Osteocyte (in vitro differentiated cells): ENCODE measurements at places on chromosomes 3 and 15. TPM values are rescaled to one million over a fixed set of nuclear protein-coding genes. Genes with fewer than 3 reads are reported as not detected.

DNA sequence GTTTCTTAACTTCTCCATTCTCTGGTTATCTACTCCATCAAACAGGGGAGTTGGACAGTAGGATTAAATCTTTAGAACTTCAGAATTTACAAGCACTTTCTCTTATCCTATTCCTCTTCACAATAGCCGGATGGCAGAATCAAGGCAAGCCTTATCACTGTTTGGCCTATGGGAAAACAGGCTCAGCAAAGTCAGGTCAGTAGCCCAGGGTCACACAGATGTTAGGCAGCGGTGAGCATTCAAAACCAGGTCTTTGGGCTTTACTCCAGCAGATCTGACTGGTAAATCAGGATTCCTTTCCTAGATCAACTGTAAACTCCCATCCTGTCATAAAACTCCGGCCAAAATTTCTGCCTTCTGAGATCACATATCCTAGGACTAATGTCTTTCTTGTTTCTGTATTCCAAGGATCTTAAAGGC, 258.4 kb downstream of the OPA1 start:
- H3K4me1 ChIP-seq, result peaks cover 20% of the 10 kb centered on the region
- H3K27me3 ChIP-seq, result peaks cover 26% of the 10 kb centered on the region
- H3K27ac ChIP-seq, result no peak overlapping the region
- H3K36me3 ChIP-seq, result no peaks in the 10 kb centered on the region
- DNase-seq, result no peak

DNA sequence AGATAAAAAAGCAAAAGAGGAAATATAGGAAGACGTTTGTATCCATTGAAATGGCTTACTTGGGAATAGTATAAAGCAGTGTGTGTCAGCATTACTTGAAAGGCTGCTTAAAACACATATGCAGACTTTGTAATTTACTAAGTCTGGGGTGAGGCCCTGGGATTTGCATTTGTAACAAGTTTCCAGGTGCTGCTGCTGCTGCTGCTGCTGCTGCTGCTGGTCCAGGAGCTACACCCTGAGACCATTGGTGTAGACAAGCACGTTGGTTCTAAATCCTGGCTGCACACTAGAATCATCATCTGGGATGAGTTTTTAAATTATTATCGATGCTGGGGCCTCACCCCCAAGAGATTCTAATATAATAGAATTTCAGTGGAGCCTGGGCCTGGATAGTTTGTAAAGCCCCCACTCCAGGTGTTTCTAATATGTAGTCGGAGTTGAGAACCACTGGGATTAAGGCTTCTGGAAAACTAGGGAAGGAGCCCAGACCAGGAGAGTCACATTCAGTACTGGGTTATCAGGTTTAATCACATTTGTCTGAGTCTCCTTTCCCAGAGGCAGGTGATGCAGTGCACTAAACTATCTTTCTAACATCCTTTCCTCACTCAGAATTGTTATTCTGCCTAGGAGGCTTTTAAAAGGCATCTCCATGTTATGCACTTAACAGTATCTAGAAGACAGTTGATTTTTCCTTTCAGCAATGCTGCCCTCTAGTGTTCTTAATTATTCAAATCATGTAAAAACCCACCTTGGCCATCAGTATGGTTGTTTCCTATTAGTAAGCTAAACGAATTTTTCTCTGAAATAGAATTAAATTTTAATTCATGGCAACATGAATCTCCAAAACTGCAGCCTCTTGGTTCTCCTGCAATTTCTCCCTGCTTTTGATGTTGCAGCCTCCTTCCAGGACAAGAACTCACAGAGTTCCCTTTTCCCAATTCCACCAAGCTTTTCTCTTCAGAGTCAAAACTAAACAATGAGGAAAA, 45.4 kb downstream of the SSR3 start:
- peaks cover 7% of the 10 kb centered on the region for H3K4me1 ChIP-seq
- no peak for DNase-seq
- H3K27ac ChIP-seq, result no peak overlapping the region
- H3K27me3 ChIP-seq, result peaks cover 5% of the 10 kb centered on the region

Gene NCEH1
- total RNA-seq, result 6.7 and 8.1 TPM in 2 replicates

Gene GOLGA6B
- not detected in 2 replicates for total RNA-seq

DNA sequence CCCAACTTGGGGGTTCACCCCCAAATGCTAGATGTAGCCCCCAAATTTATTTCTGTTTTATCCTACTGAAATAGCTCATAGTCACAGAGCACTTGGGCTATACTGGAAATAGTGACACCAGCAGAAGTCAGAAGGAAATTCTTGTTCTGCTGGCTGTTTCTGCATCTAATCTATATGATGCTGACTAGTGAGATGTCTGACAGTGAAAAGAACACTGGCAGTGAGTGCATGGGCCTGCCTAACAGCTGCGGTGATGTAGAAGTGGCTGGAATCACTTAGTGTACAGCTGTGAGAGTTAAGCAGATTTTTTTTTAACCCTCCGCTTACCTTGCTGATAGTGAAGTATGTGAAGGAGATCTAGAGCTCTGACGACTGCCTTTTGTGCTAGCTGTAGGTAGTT, 14.0 kb downstream of the TTC14 start:
- no peaks in the 10 kb centered on the region for H3K27me3 ChIP-seq
- no peak overlapping the region for H3K27ac ChIP-seq
- no peak for DNase-seq
- H3K4me3 ChIP-seq, result no peak overlapping the region

- no peak overlapping the region for H3K4me3 ChIP-seq
- H3K4me1 ChIP-seq, result peaks cover 2% of the 10 kb centered on the region
- H3K36me3 ChIP-seq, result peaks cover 72% of the 10 kb centered on the region
- DNase-seq, result no peak
Observed at GRCh38 chr15:63668601-63669000, 71.4 kb downstream of the FBXL22 start.

GRCh38 chr3:195094191-195094921, 176.6 kb downstream of the XXYLT1 start:
- DNase-seq, result no peak
- H3K4me3 ChIP-seq, result no peak overlapping the region

GRCh38 chr3:196202516-196202970, 8.7 kb downstream of the ZDHHC19 start:
- DNase-seq, result no peak
- no peaks in the 10 kb centered on the region for H3K27me3 ChIP-seq
- peak overlapping the region; percentile 85 for H3K27ac ChIP-seq
- H3K36me3 ChIP-seq, result no peaks in the 10 kb centered on the region

DNA sequence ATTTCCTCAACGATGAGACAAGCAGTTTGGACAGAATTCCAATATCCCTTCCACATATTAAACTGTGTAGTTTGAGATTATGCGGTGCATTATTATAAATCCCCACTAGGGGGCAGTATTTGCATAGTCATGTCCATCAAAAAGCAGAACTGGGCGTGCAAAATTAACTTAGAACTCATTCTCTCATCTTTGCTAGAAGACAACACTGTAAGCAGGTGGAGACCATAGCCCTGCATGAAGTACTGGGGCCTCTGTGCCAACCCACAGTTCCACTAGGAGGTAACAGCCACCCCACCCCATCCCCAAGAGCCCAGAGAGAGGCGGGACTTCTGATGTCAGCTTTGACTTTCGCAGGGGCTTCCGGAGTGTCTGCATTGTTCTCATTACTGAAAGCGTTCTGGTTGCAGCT, 106.6 kb upstream of the TMC3 start:
- H3K36me3 ChIP-seq, result no peaks in the 10 kb centered on the region
- DNase-seq, result no peak
- no peaks in the 10 kb centered on the region for H3K4me1 ChIP-seq

Gene ZNF660
- total RNA-seq, result 6.7 and 11.2 TPM in 2 replicates

GRCh38 chr15:38202361-38202760, 50.3 kb upstream of the SPRED1 start:
- no peak overlapping the region for H3K27ac ChIP-seq
- no peak for DNase-seq
- peaks cover 7% of the 10 kb centered on the region for H3K4me1 ChIP-seq
- no peak overlapping the region for H3K4me3 ChIP-seq

DNA sequence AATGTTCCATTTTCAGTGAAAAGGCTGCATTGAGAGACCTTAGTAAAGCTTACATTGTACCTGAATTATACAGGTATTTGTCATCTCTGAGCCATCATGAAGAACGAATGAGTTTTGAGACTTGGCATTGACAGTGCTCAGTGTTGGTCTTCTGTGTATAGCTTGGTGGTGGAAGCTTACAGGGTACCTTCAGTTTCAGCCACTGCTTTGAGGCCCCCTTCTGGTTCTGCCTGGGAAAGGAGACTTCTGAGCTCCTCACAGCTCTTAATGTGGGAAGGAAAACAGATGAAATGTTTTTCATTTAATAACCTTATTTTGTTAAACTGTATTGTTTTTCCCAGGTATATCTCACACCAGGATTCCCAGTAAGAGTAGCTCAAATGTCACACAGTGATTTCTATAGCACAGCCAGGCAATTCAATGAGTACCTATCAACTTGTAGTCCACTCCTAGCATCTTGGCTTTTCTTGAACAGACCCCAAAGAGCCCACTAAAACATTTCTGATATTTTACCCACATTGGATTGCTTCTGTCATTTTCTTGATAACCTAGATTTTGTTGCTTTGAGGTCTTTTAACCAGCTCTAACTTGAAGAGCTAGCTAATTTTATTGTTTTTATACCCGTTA, 5.6 kb downstream of the SERPINI1 start:
- H3K36me3 ChIP-seq, result no peaks in the 10 kb centered on the region
- no peak for DNase-seq
- H3K4me1 ChIP-seq, result no peaks in the 10 kb centered on the region
- H3K27ac ChIP-seq, result no peak overlapping the region
- H3K27me3 ChIP-seq, result peaks cover 23% of the 10 kb centered on the region
- no peak overlapping the region for H3K4me3 ChIP-seq

DNA sequence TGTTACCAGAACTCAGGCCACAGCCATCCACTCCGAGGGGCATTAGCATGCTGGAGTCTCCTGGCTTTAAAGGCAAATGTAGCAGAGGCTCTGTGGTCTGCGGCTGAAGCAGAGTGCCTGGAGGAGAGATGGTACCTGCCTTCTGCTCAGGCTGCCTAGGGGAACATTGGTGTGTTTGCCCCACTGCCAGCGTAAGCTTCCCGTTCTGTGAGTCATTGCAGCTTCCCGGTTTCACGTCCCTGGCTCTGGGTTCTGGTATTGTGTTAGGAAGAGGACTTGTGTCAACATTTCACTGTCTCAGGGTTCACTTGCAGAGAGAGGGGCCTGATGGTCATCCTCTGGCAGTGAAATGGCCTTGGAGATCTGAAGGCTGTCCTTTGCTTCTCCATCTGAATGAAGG, 1.8 kb downstream of the GASK1A start:
- H3K27ac ChIP-seq, result no peak overlapping the region
- no peak overlapping the region for H3K4me3 ChIP-seq
- no peak for DNase-seq

Gene ATP13A3
- 59.7 and 63.1 TPM in 2 replicates for total RNA-seq

Gene RETNLB
- not detected in 2 replicates for total RNA-seq

DNA sequence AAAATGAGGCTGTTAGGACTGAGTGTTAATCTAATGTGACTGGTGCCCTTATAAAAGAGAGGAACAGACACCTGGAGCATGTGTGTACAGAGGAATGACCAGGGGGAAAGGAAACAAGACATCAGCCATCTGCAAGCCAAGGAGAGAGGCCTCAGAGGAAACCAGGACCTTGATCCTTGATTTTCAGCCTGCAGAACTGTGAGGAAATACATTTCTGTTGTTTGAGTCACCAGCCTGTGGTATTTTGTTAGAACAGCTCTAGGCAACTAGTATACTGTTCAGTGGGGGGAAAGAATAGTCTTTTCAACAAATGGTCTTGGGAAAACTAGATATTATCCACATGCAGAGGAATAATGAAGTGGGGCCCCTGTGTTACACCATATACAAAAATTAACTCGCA, 80.6 kb downstream of the CCR1 start:
- H3K27ac ChIP-seq, result peak overlapping the region; percentile 50
- no peak overlapping the region for H3K4me3 ChIP-seq
- DNase-seq, result no peak
- peaks cover 9% of the 10 kb centered on the region for H3K4me1 ChIP-seq

Gene DLL4
- total RNA-seq, result 0.39 and 0.54 TPM in 2 replicates

Gene GRK7
- not detected in 2 replicates for total RNA-seq

DNA sequence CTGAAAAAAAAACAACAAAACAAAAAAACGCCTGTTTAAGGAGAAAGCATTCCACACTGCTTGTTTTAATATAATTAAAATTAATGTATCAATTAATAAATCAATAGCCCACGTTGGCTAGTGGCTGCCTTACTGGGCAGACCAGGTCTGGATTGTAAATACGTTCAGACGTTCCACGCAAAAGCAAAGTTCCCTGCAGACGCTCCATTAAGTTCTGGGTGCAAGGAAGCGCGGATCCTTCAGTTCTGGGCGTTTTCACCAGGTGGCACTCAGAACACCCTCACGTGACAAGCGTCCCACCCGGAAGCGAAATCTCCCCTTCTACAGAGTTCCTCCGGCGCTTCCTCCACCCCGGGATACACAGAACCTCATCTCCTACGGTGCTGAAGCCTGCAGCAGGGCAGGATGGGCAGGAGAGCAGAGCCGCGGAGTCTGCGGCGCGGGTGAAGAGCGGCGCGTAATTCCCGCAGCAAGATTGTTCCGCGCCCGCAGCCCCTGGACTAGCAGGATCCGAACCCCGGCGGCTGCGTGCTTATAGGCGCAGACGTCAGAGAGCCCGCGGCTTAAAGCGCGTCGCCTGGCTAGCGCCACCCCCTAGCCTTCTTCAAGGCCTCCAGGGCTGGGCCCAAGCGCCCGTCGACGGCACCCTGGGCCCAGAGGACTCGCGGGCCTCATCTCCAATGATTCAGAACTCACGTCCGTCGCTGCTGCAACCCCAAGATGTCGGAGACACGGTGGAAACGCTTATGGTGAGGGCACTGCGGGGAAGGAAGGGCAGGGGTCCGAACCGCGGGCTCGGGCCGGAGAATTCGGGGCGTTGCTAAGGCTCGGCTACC, at the start of gene SLC25A38:
Gene SLC25A38, plus strand, starts transcription at position 326 of the 836 bp plus-strand sequence. Its CDS starts 355 bp downstream, at position 681.
- peak within 1 kb of the TSS; percentile 97 for H3K4me3 ChIP-seq
- H3K36me3 ChIP-seq, result no peaks in the 10 kb centered on the region
- DNase-seq, result peak; percentile 87
- peaks cover 23% of the 10 kb centered on the region for H3K4me1 ChIP-seq
- peaks cover under 1% of the 10 kb centered on the region for H3K27me3 ChIP-seq
- H3K27ac ChIP-seq, result peak within 1 kb of the TSS; percentile 99

GRCh38 chr3:134056464-134056891, 26.8 kb upstream of the SLCO2A1 start:
- H3K27me3 ChIP-seq, result no peaks in the 10 kb centered on the region
- H3K36me3 ChIP-seq, result no peaks in the 10 kb centered on the region
- no peak overlapping the region for H3K27ac ChIP-seq
- peaks cover 47% of the 10 kb centered on the region for H3K4me1 ChIP-seq
- DNase-seq, result no peak

Gene CHP1
- 87.1 and 87.7 TPM in 2 replicates for total RNA-seq
